Liver (tissue), 10 donors: ENCODE measurements at places on chromosomes 5 and 9.

GRCh38 chr9:99515093-99515492, 293.0 kb downstream of the SEC61B start:
- DNase-seq: no peak

GRCh38 chr9:128097543-128098296, 29.7 kb downstream of the SLC25A25 start:
- no peak for DNase-seq

DNA sequence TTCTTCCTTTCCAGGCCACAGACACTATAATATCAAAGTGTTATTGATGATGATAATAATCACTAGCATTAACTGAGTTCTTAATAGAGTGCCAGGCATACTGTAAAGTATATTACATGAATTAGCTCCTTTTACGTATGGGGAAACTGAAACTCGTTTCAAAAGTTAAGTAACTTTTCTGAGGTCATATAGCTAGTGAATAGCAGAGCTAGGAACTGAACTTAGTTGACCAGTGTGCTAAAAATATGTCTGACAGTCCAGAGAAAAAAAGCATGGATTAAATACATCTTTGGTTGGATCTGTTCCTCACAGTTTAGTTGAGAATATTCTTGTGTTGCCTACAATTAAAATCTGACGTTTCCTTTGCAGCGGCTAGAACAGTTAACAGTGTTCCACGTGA, 18.4 kb upstream of the CATSPER3 start:
- DNase-seq: no peak

GRCh38 chr5:119435436-119436132, 16.7 kb upstream of the HSD17B4 start:
- peak; percentile 76 for DNase-seq

- no peak for DNase-seq
These were observed 112.7 kb upstream of the CLINT1 start for GRCh38 chr5:157971571-157972216.

GRCh38 chr9:92425474-92425873, 1.2 kb upstream of the OMD start:
- DNase-seq: no peak

- peak; percentile 33 for DNase-seq
These were observed 51.3 kb downstream of the SLC22A5 start for GRCh38 chr5:132420706-132421272.

GRCh38 chr5:96794757-96795156, 13.0 kb downstream of the ERAP1 start:
- DNase-seq: no peak

GRCh38 chr9:112755675-112756074, 5.1 kb downstream of the SNX30 start:
- no peak for DNase-seq

- DNase-seq: no peak
These were observed 7.1 kb downstream of the UBAP1 start for GRCh38 chr9:34185778-34186551.

GRCh38 chr9:107288701-107289100, 5.6 kb downstream of the RAD23B start:
- DNase-seq: no peak

DNA sequence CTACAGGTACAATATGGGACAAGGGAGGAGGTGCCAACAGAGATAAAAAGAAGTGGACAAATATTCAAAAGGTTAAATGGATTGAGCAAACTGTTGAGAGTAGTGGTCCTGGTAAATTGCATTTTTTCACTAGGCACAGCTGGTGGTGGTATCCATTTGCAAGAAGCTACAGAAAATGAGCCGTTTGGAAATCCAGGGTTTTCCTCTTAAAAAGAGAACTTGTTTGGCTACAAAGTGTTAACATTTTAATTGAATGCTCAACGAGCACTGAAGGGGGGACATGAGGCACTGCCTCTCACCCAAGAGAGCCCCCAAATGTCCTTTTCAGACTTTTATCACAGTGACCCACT, 491 bp upstream of the ZCCHC9 start:
- no peak for DNase-seq

GRCh38 chr5:148687427-148687826, 33.1 kb upstream of the HTR4 start:
- DNase-seq: no peak

DNA sequence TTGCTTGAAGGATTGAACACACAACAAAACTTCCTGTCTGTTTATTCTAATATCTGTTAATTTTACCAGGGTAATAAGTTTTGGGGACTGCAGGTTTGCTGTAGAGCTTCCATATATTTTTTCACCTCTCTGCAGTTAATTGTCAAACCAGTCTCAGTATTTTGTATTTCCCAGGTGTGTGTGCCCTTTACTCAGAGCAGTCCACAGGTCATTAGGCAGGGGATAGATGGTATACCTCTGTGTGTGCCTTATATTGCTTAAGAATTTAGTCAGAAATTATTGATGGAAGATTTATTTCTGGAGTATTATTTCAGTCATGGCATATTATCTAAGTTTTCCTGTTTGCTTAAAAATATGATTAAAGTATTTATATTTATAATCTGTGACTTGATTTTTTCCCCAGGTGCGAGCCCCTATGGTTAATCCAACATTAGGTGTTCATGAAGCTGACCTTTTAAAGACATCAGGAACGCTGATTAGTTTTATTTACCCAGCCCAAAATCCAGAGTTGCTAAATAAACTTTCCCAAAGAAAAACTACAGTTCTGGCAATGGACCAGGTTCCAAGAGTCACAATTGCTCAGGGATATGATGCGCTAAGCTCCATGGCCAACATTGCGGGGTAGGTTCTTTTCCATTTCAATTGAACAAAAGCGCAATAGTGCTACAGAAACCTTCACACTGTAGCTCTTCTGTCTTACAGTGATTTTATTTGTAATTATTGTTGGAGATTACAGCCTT, 12.6 kb downstream of the NNT start:
- no peak for DNase-seq

- DNase-seq: no peak
These were observed 566.5 kb downstream of the LRRC70 start for GRCh38 chr5:63145167-63145566.

GRCh38 chr5:21593261-21593660, 1259.9 kb downstream of the CDH12 start:
- DNase-seq: no peak

GRCh38 chr5:20300110-20300509, 312.1 kb upstream of the CDH18 start:
- DNase-seq: no peak

- no peak for DNase-seq
These were observed 468.7 kb downstream of the SPATA31D1 start for GRCh38 chr9:82457298-82457697.

- no peak for DNase-seq
These were observed 289.7 kb upstream of the SEMA6A start for GRCh38 chr5:116864157-116864837.

DNA sequence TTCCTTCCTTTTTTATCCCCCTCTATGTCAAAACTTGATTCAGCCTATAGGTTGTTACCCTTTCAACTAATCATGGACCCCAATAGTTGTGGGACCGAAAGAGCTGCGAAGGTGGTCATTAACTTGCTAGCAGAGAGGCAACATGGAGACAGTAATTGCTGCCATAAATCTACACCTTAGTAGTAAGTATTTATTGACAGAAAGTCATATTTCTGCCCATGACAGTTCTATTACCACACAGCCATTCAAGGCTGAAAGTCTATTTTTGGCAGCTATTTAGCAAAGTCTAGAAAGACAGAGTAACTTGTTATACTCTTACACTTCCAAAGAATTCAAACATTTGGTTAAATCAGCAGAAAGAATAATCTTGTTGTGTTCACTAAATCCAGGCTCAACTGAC, 236.2 kb downstream of the PRELID2 start:
- DNase-seq: no peak

- no peak for DNase-seq
These were observed 124.3 kb downstream of the RASEF start for GRCh38 chr9:82938426-82939218.

- DNase-seq: no peak
These were observed 592.3 kb downstream of the MAT2B start for GRCh38 chr5:164097749-164098148.

DNA sequence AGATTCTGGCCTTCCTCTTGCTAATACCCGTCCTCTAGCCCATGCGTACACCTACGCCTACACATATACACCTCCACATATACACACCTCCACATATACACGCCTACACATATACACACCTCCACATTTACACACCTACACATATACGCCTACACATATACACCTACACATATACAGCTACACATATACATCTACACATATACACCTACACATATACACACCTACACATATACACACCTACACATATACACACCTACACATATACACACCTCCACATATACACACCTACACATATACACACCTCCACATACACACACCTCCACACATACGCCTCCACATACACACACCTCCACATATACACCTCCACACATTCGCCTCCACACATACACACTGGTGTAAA, 27.2 kb downstream of the AK3 start:
- no peak for DNase-seq

GRCh38 chr5:137172258-137172657, 326.9 kb downstream of the SPOCK1 start:
- DNase-seq: no peak
